Stimulated activated CD4-positive, alpha-beta T cell treated with anti-CD3 and anti-CD28 coated beads, Interleukin-1b, Interleukin-23, amount 100 ng/mL, for 1 hour (primary cell): ENCODE measurements at places on chromosomes 12 and 14.

DNA sequence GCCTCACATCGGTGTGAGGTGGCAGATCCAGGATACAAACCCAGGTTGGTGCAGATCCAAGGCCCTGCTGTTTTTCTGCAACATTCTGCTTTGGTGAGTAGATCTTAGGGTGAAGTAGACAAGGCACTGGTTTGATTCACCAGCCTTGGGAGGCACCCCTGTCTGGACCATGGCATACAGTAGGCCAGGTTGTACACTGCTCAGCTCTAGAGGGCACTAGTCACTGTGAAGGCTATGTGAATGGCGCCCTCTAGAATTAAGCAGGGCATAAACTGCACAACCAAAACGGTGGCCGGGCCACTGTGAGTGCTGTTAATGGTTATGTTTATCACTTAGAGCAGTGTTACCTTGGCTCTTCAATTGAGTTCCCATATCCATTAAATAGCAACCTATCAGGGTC lies 280.6 kb upstream of the PWP1 start:
- no peak for DNase-seq

- no peak for DNase-seq
These were observed 29.7 kb downstream of the ZNF605 start for GRCh38 chr12:132926415-132926833.

DNA sequence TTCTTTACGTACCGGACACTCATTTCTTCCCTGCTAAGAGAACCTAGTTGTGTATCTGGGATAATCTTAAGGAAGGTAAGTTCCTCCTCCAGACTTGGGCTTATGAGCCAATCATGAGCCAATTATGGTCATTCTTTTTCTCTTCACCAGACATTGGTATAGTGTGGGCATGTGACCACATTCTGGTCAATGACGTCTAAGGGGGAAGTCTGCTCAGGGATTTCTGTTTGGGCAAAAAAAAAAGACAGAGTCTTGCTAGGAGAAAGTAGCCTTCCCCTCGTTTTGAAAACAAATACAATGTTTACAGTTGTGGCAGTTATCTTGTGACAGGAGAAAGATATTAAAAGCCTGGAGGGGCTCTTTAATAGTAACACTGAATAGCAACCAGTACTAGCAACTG lies 20.1 kb upstream of the PLXNC1 start:
- no peak for DNase-seq

GRCh38 chr12:75960954-75961661 lies 70.5 kb downstream of the PHLDA1 start:
- no peak for DNase-seq
